ENCODE measurements at places on chromosomes 4 and X.

- DNase-seq: peak; percentile 41
These were observed 465 bp downstream of the BMPR1B start for GRCh38 chr4:94758141-94758699.

DNA sequence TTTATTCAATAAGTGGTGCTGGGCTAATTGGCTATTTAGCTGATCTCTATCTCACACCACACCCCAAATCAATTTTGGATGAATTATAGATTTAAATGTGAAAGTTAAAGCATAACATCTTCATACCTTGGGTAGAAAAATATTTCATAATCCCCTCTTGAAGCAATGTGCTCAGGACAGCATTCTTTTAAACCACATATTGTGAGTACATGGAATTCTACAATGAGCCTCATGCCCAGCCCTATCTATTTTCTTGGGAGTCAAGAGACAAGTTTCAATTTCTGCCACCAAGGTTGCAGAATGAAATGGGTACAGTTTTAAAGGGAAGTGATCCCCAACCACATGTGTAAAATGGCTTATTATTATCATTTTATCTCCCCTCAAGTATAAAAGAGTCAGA, 30.6 kb upstream of the GPRIN3 start:
- DNase-seq: no peak

GRCh38 chr4:17544831-17545234, 29.9 kb downstream of the CLRN2 start:
- DNase-seq: no peak

- DNase-seq: no peak
These were observed 34.4 kb upstream of the COX18 start for GRCh38 chr4:73103799-73104503.

DNA sequence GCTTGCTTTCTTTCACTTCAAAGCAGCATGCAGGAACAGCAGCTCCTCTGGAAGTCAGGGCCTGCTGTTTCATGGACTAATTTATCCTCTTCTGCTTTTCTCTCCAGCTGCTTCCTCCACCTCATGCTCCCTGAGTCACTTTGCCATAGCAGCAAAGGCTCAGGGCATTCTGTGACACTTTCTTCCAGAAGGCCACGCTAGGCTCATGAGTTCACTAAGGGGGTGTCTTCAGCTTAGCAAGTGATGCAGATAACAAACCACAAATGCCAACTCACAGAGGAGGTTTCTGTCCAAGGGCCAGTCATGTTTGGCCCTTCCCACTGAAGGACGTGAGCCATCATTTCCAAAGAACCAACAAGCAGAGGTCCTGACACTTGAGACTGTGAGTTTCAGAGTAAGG, 200.2 kb downstream of the ADGRA3 start:
- DNase-seq: no peak

GRCh38 chrX:112359906-112360305, 277.3 kb upstream of the TRPC5 start:
- DNase-seq: no peak

GRCh38 chr4:36274158-36274557, 7.3 kb upstream of the DTHD1 start:
- no peak for DNase-seq

GRCh38 chrX:40168480-40169011, 70.8 kb upstream of the BCOR start:
- DNase-seq: no peak

DNA sequence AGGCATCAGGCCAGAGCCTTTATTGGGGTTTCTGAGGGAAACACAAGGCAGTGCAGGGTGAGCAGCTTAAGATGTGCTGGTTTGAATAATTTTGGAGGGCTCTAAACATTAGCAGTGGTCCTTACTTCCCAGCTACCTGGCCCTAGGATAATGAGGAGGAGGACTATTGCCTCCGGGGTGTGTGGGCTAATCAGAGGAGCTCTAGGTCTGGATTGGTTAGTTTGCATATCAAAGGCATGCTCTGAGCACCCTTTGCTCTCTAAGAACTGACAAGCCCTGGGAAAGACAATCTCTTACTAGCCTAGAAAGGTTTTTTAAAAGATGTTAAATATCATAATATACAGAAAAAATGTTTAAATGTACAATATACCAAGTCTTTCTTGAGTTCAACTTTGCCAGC, 58.4 kb downstream of the RXFP1 start:
- no peak for DNase-seq

DNA sequence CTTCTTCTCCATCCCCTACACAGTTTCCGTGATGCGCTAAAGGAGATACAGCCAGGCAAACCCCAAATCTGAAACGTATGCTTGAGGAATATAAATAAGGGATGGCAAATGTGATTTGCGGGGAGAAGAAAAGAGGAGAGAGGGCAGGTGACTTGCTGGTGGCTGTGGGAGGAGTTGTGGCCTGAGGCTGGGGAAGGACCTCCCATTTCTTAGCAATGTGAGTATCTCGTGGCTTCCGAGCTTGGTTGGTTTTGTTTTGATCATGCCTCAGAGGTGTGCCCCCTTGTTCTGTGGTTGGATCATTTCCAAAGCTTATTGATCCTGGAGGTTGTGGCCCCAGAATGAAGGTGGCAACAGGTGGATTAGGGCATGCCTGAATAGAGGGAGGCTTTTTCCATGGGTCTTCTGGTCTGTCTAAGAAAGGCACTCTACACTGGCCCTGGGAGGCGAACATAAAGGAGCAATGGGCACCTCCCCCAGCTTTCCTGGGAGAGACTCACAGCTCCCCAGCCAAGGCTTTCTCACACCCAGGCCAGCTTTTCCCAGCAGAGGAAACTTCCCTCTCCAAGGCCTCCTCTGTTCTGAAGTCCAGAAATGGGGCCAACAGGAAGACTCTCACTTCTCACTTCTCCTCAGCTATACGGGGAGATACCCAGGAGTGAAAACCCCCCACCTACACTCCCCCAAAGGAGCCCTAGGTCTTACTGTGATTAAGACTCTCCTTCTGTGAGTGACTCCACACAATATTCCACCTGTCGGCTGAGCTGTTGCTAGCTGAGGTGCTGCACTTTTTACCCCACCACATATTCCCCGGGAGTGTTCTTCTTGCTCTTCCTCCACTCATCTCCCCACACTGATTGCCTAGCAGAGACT, 40.0 kb downstream of the C4orf51 start:
- no peak for DNase-seq

GRCh38 chr4:4670869-4671268, 129.0 kb upstream of the STX18 start:
- no peak for DNase-seq

GRCh38 chr4:5572114-5572513, 136.2 kb downstream of the EVC2 start:
- DNase-seq: no peak

- no peak for DNase-seq
These were observed 28.5 kb upstream of the RTL3 start for GRCh38 chrX:78687586-78687985.

DNA sequence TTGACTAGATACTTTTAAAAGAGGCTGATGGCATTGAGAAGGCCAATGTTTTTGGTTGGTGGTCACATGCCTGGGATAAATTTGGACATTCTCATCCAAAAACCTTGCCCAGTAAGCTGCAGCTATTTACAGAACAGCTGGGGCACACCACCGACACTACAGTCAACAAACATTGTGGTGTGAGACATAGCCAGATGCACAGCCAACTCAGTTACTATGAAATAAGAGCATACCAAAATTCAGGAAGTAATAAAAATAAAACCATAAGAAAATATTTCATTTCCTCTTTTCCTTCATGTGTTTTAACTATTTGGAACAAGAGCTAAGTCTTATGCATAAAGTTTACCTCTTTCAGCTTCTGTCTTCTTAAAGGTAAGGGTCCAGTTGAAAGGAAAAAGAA, 8.8 kb downstream of the PPM1K start:
- no peak for DNase-seq

- DNase-seq: no peak
These were observed 1508.3 kb upstream of the TENM3 start for GRCh38 chr4:180734753-180735432.

Measured in DMS 273 treated with DMSO at 0.1 percent for 48 hours (cell line).